ENCODE measurements at places on chromosomes 2 and 18.

- DNase-seq = no peak
Measured at GRCh38 chr2:198852248-198852647, 605.5 kb downstream of the SATB2 start.

DNA sequence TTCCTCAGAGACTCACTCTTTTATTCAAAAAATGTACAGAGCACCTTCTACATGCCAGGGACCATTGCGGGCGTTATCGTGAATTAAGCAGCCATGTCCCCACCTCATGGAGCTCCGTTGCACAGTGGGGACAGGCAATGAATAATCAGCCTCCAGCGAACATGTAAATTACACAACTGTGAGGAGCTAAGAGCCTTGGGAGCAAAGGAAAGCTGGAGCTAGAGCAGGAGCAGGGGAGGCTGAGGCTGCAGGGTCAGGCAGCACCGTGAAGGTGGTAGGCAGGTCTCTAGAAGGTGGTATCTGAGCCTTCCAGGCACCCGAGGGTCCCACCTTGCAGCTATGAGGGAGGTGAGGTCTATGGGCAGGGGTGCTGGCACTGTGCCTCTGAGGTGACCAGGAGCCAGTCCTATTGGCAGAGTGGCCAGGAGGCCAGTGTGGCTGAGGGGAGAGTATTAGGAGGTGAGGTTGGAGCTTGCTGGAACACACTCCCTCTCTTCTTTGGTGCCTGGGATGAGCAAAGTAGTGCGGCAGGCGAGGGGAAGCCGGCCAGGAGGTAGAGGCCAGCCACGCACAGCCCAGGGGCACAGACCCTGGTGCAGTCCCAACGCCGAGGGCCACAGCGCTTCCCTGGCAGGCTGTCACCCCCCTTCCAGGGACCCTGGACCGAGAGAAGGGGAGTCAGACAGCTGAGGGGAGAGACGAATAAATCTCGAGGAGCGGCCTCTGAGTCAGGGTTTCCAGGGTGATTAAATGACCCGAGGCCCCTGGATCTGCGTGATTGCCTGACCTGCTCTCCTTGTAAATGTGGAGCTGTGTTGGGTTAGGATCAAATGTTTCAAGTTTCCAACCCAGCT lies 167.3 kb downstream of the SEPTIN10 start:
- no peak for DNase-seq

GRCh38 chr2:203900253-203900652 lies 32.7 kb downstream of the CTLA4 start:
- no peak for DNase-seq

- DNase-seq = no peak
Measured at GRCh38 chr18:66461344-66461743, 142.5 kb downstream of the CDH19 start.

- no peak for DNase-seq
Measured at GRCh38 chr2:159912580-159912979, 114.6 kb upstream of the CD302 start.

DNA sequence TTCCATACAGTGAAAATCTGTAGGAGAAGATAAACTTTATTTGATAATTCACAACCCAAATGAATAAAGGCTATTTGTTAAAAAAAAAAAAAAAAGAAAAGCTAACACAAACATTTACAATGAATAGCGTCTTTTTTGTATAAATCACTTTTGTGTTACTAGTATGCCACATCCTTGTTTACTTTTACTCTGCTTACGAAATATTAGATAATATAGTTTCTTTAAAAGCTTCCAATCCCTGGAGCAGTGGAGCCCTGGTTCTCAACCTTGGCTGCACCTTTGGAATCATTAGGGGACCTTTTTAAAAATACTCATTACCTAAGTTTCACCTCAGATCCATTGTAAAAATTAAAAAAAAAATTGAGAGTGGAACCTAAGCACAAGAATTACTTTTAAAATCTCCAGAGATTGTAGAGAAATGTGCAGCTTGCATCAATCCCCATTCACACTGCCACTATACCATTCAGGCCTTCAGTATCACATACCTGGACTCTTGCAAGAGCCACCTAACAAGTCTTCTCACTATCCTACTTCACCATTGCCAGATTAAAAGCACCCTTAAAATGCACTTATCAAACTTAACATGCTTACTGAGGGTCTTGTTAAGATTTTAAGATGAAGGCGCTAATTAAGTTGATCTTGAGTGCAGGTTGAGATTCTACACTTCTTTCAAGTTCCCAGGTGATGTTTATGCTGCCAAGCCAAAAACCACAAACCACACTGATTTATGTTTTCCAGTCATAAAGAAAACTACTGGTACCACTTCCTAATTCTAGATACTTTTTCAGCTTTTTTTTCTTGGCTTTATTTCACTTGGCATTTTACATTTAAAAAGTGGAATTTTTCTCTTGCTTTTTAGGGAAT lies 59.7 kb upstream of the ZC3H15 start:
- DNase-seq = peak; percentile 14

- no peak for DNase-seq
Measured at GRCh38 chr2:111235192-111236015, 114.7 kb downstream of the BCL2L11 start.

DNA sequence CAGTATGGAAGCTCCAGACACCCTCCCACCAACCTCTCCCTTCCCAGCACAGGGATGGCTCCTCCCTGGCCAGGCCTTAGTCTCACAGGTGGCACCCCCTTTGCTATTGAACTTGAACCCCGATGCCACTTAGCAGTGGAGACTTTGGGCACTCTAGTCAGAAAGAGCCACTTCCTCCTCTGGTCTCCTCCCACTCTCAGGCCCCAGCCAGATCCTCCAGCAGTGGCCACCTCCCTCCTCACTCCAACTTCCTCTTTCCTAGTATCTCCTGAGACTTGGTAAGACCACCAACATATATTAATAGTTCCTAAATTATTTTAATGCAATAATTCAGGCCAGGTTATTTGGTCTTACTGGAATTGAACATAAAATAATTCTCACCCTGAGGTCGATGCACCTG lies 437.2 kb upstream of the ID2 start:
- peak; percentile 70 for DNase-seq

GRCh38 chr2:156483741-156484173 lies 47.6 kb downstream of the GPD2 start:
- peak; percentile 9 for DNase-seq

GRCh38 chr2:66264354-66264753 lies 170.6 kb upstream of the MEIS1 start:
- DNase-seq = no peak

GRCh38 chr2:24176326-24176725 lies 1.5 kb downstream of the FAM228A start:
- DNase-seq = no peak

DNA sequence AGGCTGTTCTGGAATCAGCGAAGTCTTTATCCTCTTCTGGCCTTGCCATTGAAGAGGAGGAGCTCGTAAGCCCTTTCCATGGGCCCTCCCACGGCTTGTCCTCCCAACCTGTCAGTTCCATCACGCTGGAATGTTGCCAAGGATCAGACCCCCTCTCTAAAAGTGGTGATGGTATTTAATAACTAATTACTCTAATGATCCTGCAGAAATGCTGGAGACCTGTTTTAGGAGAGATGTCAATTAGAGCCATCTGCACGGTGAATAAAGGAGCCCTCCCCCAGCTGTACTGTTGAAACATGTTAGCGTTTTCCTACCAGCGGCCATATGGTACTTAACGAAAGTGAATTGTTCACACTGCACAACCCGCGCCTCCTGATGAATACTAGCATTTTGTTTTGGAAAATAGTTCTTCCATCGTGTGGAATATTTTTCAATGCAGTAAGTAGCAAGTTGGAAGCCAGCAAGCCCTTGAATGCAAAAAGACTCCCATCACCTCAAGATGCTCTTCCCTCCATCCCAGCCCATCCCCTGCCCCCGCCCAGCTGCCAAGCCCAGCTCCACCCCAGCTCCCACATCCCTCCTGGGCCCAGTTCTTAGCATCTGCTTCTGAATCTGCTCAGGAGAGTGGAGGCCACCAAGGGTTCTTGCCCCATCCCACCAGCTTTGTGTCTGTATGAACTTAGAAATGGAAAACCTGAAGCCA lies 145.4 kb downstream of the KLHL29 start:
- DNase-seq = no peak

GRCh38 chr2:237315170-237315828 lies 98.7 kb downstream of the COL6A3 start:
- no peak for DNase-seq

- peak; percentile 98 for DNase-seq
Measured at GRCh38 chr2:10375570-10376281, 72.4 kb downstream of the ODC1 start.

GRCh38 chr2:186594001-186594722 lies 4.3 kb downstream of the ITGAV start:
- no peak for DNase-seq

DNA sequence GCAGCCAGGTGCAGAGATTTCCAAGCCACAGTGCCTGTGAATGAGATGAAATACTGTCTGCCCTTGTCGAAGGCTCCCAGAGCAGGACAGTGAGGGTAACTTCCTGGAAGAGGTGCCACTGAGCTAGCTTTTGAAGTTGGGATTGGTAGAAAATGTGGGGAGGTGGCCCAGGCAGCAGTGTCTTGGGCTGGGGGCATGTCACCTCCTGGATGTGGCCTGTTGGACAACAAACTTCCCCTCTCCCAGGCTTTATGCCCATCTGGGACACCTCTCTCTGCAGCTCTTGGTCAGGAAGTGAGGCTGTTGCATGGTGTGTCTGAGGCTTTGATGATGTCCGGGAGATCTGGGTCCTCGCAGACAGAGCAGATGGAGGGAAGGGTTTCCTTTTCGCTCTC lies 151.4 kb downstream of the DYSF start:
- DNase-seq = no peak

GRCh38 chr2:8352296-8352695 lies 329.6 kb upstream of the ID2 start:
- no peak for DNase-seq

GRCh38 chr2:174780191-174780840 lies 16.0 kb upstream of the CHRNA1 start:
- DNase-seq = no peak

DNA sequence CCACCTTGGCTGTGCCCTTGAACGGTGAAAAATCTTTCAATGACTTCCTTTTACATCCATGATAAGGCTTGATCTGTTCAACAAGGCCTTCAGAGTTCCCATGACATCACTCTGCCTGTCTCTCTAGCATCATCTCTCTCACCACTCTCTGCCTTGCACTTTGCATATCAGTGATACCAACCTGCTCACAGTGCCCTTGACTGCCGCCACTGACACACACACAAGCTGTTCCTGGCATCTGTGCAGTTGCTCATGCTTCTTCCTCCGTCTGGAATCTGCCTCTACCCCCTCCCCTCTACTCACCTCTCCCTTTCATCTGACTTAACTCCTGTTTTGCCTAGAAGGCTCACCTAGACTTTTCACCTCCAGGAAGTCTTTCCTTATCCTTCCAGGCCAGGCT lies 79.1 kb upstream of the SEC11C start:
- DNase-seq = no peak

GRCh38 chr2:157489983-157490382 lies 46.1 kb upstream of the CYTIP start:
- DNase-seq = peak; percentile 44

- DNase-seq = no peak
Measured at GRCh38 chr2:75621228-75621627, 25.4 kb upstream of the MRPL19 start.

- no peak for DNase-seq
Measured at GRCh38 chr2:230908595-230909191, 16.3 kb downstream of the GPR55 start.

GRCh38 chr18:23225503-23225902 lies 90.2 kb downstream of the CABLES1 start:
- DNase-seq = no peak

GRCh38 chr2:118923371-118923770 lies 18.6 kb upstream of the MARCO start:
- DNase-seq = no peak

- no peak for DNase-seq
Measured at GRCh38 chr2:201978333-201978732, 55.3 kb upstream of the FZD7 start.

GRCh38 chr2:180790891-180791290 lies 189.5 kb upstream of the UBE2E3 start:
- no peak for DNase-seq

GRCh38 chr2:223230352-223230751 lies 178.4 kb downstream of the KCNE4 start:
- DNase-seq = no peak

GRCh38 chr18:75467281-75467795 lies 39.8 kb upstream of the SMIM21 start:
- no peak for DNase-seq

GRCh38 chr18:44796429-44797428 lies 116.0 kb downstream of the SETBP1 start:
- no peak for DNase-seq

DNA sequence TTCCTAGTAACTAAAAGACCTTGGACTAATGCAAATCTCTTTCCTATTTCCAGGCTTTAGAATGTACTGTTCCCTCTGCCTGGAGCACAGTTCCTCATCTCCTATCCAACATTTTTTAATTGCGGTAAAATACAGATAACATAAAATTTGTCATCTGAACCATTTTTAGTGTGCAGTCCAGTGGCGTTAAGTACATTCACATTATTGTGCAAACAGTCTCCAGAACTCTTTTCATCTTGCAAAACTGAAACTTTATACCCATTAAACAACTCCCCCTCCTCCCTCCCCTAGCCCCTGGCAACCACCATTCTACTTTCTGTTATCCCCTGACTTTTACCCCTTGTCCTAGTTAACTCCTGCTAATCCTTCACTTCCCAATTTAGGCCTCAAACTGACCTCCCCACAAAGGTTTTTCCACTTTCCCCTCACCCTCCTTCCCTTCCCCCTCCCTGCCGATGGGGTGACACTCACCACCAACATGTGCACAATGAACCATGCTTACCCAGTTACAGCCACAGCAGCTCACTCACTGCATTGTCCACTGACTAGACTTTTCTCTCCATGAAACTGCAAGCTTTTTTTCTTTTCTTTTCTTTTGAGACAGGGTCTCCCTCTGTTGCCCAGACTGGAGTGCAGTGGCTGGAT lies 54.8 kb downstream of the KIAA2012 start:
- no peak for DNase-seq

GRCh38 chr2:46434851-46435273 lies 44.5 kb upstream of the TMEM247 start:
- no peak for DNase-seq
